IPS DF 6.9 (cell line): ENCODE measurements at places on chromosomes 7 and 10.

DNA sequence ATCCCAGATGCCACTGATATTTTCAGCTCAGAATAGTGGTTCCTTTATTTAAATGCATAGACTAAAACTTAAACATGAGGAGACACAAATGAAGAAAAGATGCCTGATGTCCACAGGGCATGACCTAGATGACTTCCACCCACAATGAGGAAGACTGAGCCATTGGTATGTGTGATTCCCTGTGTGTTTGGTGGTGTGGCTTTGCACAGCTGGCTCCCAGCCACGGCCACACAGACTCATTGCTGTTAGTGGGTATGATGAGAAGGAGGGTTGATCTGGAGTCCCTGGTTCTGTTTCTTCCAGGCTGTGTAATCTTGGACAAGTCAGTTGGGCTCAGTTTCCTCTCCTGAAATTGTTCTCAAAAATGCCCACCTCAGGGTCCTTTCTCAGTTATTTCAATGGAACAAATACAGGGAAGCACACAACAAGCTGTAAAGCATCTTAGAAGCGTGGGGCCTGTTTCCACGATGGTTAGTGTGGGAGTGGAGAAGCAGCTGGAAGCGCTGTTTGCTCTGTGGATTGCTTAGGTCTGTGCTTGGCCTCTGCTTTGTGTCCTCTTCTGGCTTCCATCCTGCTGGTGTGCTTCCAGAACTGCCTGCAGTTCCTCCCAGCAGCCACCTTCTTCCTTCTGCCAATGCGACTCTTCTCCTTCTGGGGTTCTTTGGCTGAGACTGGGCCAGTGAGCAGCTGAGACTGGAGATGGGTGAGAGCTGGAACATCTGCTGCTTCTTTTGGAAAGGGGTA is 303.7 kb downstream of the BMPER start:
- DNase-seq = no peak

GRCh38 chr10:106996510-106996909 is 168.0 kb downstream of the SORCS1 start:
- no peak for DNase-seq

DNA sequence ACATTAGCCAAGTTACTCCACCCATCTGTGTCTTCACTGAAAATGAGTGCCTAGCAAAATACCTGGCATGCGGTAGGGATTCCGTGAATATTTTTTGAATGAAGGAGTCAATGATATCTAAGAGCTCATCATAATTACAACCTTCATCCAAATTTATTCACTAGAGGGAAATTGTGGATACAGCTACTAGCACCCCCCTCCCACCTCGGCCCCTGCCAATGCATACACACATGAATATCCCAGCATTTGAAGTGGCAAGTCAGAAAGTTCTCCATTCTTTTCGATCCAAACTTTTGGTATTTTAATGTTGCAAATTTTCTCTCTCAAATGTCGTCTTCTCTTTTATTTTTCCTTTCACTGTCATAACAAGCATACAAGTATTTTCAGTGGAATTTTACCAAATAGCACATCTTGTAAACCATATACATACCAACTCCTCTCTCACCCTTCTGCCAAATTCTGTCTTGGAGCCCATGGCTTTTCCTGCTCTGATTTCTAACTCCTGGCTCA is 164.3 kb downstream of the GRID1 start:
- no peak for DNase-seq

GRCh38 chr10:78515038-78515872 is 481.6 kb downstream of the RPS24 start:
- DNase-seq = no peak

GRCh38 chr7:49580761-49581160 is 192.7 kb upstream of the VWC2 start:
- DNase-seq = no peak

GRCh38 chr10:11148142-11149028 is 130.7 kb downstream of the CELF2 start:
- DNase-seq = no peak

GRCh38 chr7:26930201-26930600 is 65.8 kb upstream of the SKAP2 start:
- DNase-seq = no peak

DNA sequence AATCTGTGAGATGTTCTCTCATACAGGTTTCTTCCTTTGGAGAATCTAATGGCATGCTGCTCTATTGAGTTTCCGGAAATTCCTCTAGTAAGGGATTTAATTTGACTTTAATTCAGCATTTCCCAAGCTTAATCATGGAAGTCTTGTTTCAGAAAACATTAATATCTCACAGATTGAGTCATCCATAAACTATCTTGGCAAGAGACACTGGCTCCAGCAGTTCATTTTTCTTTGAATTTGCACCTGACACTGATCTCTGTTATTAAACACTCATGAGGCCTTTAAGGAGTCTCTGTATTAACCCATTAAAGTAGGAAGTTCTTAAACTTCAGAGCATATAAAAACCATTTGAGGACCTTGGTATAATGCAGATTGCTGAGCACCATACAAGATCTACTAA is 3.6 kb upstream of the ITGB8 start:
- DNase-seq = no peak

DNA sequence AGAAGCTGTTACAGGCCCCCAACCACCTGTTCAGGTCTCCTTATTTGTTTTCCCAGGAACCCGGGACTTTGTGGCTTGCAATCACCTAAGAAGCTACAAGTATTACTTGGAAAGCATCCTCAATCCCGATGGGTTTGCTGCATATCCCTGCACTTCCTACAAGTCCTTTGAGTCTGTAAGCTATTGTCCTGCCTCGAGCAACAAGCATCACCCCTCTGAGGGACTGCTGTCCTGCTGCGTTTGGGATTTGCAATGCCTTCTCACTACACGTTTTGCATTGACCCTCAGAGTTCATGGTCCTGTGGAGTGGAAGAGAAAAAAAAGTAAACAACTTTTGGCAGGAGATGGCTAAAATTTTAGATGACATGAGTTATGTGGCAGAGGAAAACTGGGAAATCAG is 9.2 kb downstream of the PNLIPRP1 start:
- no peak for DNase-seq

DNA sequence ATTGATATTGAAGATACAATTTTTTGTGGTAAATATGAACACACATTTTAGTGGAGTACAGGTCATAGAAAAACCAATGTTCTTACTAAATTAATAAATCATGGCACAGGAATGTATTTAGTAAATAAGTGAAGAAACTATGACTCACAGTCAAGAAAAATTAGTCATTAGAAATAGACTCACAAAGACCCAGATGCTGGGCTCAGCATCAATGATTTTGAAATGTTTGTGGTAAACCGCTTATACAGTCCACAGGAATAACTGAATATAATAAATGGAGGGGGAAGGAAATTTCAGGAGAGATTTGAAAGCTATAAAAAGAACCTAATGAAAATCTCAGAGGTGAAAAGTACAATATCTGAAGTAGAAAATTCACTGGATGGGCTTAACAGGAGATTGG is 138.3 kb upstream of the ADCY1 start:
- no peak for DNase-seq
